ENCODE measurements at places on chromosomes 11 and 22.

- DNase-seq = no peak
Measured at GRCh38 chr11:65506772-65507505, 8.1 kb downstream of the MALAT1 start.

GRCh38 chr11:1652771-1653540 lies 23.4 kb downstream of the KRTAP5-5 start:
- DNase-seq = no peak

DNA sequence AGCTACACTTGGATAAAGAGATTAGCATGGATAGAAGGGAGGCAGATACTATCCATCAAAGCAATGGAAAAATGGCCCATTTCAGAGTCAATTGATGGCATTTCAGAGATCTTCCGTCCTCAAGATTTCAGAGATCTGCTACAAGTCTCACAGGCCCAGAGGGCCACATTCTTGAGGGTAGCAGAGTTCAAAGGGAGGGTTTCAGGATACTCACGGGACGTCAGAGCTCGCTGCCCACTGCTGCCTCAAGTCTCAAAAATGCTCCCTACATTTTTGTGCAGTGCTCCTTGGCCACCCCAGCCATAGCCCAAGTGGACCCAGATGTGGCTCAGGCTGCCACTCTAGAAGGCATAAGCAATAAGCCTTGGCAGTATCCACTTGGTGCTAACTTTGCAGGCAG lies 24.9 kb downstream of the RTL6 start:
- no peak for DNase-seq

DNA sequence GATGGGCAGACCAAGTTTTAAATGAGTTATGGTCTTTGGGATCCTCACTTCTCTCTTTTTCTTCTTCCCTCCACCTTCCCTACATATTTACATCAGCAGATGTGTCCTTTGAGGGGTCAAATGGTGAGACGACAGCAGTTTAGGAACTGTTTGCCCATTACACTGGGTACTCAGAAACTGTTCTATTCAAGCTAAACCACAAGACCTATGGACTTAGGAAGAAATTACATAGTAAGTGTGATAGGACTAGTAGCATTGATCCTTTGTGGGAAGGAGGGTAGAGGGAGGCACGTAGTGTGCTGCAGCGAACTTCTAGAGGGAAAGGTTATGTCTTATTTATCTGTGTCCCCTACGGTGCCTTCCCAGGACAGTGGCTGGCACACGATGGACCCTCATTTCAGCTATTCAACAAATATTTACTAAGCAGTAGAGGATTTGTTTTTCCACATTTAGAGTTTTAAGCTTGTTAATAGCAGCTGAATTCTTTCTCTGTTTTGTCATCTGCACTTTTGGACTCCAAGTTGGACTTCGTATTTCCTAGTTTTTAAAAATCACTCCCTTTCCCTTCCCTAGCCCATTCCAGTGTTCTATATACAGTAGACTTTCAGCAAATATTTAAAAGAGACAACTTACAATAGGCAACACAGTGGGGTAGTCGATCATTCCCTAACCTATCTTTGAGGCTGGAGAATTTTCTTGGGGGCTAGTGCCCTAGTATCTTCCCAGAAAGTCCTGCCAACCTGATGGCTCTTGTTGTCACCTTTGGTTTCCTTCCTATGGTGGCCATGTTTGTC lies 13.9 kb downstream of the FZD4 start:
- no peak for DNase-seq

DNA sequence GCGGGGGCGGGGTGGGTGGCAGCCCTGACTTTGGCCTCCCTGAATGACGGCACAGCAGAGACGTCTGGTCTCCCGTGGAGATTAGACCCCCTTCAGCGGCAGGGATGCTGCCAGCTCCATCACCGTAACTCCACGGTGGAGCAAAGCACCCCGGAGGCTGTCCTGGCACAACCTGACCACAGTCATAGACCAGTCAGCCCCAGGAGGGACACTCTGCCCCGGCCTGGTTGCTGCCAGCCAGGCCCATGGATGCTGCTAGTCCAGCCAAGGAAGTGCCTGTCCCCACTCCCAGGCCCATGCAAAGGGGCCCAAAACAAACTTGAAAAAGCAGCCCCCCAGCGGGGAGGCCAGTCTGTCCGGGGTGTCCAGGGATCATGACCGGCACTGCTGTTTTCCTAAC lies 11.5 kb upstream of the ANO1 start:
- DNase-seq = no peak

DNA sequence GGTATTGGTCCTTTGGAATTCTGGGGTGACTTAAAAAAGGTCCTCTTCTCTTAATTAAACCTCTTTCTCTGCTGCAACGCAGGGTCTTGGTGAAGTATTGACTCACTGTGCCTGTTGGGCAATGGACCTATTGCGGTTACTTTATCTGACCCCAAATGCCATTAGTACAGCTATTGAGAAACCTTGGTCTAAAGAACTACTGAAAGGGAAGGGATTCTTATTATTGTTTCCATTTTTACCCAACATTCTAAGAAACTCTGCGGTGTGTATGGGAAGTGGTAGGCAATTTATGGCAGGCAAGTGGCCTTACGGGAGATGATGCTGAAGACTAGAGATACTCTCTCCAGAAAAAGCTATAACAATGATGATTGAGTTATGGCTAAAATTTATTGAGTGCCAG lies 12.5 kb downstream of the SLC6A5 start:
- DNase-seq = no peak

DNA sequence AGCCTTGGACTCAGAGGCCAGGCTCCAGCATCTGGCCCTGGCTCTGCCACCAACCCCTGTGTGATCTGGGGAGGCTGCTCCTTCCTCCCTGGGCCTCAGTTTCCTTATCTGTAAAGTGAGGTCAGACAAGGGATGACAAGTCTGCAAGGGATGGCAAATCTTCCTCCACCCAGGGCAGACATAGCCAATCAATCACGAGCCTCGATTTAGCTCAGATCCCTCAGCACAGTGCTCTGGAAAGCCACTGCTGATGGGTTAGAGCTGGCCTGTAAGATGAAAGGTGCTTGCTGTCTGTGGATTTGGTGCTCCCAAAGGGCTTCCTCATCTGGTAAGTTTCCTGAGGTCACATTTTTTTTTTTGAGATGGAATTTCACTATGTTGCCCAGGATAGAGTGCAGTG lies 20.2 kb downstream of the NPTXR start:
- no peak for DNase-seq

- no peak for DNase-seq
Measured at GRCh38 chr11:115103921-115104320, 400.3 kb downstream of the CADM1 start.

DNA sequence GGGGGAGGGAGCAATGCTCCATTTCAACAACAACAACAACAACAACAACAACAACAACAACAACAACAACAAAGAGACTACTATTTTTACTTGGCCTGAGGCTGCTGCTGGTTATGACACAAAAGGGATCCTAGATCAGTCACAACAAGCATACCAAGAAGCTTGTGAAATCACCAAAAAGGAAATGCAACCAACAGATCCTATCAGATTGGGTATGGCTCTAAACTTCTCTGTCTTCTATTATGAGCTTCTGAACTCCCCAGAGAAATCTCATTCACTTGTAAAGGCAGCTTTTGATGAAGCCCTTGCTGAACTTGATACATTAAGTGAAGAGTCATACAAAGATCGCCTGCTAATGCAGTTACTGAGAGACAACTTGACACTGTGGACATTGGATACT lies 10.5 kb upstream of the MS4A2 start:
- no peak for DNase-seq

DNA sequence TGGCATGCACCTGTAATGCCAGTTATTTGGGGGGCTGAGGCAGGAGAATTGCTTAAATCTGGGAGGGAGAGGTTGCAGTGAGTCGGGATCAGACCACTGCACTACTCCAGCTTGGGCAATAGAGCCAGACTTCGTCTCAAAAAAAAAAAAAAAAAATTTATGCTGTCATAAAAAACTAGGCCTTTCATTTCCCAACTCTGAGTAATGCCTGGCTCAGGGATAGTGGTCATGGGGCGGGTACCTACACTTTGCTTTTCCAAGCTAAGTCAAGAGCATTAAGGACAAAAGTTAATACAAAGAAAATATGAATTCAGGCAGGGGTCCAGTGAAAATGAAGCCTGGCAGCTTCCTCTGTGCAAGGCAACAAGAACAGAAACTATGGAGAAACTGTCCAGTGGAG lies 16.3 kb downstream of the CPSF7 start:
- DNase-seq = no peak
